ENCODE measurements at places on chromosomes 3 and 15.

- no peak for DNase-seq
These were observed 741.0 kb downstream of the MCTP2 start for GRCh38 chr15:94972314-94972713.

DNA sequence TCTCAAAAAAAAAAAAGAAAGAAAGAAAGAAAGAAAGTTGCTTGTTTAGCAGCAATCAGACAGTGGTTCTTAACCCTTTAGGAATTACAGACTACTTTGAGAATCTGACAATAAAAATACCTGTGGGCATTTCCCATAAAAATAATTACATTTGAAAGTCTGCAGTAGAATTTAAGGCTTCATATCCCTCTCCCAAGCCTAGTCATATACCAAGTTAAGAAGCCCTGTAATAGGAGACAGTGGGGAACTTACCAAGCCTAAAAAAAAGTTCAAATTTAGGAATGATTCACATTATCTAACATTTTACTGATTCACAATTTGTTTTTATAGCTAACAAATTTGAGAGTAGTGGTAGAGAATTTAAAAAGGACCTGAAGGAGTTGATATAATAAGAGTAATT is 47.5 kb downstream of the LRRFIP2 start:
- no peak for DNase-seq

GRCh38 chr3:60399861-60400845 is 851.1 kb downstream of the FHIT start:
- no peak for DNase-seq

DNA sequence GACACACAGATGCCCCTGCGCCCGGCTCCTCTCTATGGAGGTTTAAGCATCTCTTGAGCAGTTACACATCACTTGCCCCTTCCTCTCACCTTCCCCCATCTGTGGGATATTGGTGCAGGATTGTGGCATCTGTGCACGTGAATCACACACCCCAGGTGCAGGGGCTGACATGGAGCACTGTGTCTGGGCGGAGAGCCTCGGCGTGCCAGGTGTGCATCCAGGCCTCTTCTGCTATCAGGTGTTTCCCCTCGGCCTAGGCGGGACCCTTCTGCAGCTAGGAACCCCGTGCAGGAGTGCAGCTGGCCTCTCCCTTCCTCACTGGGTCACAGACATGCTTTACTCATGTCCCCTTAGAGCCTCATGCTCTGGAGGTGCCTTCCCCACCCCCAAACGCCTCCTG is 33.4 kb upstream of the MUC13 start:
- DNase-seq, result no peak

DNA sequence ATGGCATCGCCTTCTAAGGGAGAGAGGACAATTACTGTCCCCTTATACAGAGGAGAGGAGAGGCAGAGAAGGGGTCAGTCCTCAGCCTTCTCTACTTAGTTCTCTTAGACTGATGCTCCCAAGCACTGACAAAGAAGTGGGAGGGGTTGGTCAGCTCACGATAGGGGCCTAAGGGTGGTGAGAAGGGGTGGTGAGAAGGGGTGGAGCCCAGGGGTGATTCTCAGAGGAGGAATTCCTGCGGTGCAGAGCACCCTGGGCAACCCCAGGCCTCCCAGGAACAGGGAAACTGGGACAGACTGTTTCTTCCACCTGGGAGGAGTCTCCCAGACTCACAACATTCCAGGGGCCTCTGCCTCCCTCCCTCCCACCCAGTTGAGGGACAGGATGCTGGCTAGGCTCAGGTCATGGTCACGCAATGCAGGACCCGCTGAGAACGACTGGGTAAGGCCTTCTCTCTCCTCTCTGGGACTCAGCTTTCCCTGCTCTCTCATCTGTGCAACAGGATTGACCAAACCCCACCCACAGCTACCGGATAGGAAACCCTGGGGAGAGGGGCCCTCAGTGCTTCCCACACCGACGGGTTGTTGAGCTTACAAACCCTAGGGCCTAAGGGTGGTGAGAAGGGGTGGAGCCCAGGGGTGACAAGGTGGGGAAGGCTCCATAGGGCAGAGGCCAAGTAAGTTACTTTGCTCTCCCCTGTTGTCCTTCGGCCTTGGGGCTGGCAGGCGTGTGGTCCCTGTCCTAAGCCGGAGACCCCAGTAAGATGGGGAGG is 1.5 kb downstream of the TPRA1 start:
- peak; percentile 23 for DNase-seq

DNA sequence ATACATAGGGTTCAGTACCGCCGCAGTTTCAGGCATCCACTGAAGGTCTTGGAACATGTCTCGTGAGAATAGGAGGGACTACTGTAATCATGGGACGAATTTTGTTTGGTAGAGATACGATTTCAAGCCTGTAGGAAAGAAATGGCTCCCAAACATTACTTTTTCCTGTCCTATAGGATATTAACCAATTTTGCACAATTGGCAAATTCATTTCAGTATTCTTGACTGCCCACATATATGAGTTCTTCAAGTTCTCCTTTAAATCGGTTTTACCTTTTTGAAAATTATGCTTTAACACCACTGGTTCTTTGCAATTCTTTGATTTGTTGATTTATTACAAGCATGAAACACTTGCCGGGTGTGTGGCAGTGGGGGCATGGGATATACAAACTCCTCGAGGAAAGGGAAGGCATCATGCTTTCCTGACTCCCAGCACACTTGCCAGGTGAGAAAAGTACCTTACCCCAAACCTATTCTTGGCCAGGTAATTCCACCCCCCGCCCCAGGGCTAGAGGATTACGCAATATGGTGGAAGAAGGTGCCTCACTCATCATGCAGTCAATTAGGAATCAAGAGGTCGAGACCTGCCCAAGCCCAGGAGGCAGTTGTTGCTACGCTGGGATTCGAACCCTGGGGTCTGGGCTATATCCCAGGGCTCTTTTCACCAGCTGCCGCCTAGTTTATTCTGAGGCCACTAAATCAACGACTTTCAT is 584 bp upstream of the LARS2 start:
- no peak for DNase-seq

DNA sequence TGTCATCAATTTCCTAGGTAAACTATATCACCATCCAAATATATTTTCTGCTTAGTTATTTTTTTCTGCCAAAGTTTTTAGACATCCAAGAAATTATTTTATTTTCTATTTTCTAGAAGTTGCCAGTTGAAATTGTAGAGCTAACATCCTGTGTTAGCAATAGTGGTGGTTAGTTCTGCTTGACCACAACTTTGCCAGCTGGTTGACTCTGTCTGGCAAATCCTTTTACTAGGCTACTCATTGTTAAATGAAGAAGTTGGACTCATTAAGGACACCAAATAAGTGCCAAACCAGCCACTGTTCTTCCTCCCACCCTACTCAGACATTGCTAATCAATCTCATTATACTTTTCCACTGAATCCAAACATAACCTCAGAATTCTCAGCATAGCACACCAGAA is 15.4 kb upstream of the CRBN start:
- DNase-seq, result no peak

- DNase-seq, result no peak
These were observed 35.3 kb upstream of the B3GNT5 start for GRCh38 chr3:183217548-183218332.

- no peak for DNase-seq
These were observed 9.1 kb downstream of the PLA2G4F start for GRCh38 chr15:42147431-42147735.

DNA sequence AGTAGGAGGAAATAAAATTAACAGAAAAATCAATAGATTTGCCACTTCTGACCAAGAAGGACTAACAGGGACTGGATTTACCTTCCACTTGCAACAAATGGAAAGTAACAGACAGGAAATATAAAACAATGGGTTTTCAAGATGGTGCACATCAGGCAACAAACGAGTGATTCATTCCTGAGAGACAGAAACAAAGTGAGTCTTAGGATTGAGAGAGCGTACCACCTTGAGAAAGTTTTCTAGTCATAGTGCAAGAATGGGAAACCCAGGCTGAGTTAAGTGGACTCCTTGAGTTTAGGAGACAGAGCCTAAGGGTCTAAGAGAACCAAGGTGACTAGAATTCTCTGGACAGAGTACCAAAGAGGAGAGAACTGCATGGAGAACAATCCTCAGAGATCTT is 101.7 kb downstream of the PPP2R3A start:
- DNase-seq, result no peak

GRCh38 chr3:38224357-38224756 is 41.3 kb upstream of the SLC22A13 start:
- no peak for DNase-seq
